ENCODE measurements at places on chromosomes 2 and 18. TPM values are rescaled to one million over a fixed set of nuclear protein-coding genes. Genes with fewer than 3 reads are reported as not detected.

RGPD3 gene
- total RNA-seq = 0.17 TPM

TBR1 gene
- total RNA-seq = not detected

CHRNG gene
- not detected for total RNA-seq

NTSR2 gene
- under 0.01 TPM for total RNA-seq

TRIM43 gene
- not detected for total RNA-seq

KCNE4 gene
- total RNA-seq = 11.0 TPM

MRPS9 gene
- 21.3 TPM for total RNA-seq

SDC1 gene
- total RNA-seq = 56.8 TPM

SLC20A1 gene
- total RNA-seq = 61.3 TPM

ALPI gene
- not detected for total RNA-seq

FZD7 gene
- total RNA-seq = 39.1 TPM

AQP12B gene
- not detected for total RNA-seq

SALL3 gene
- total RNA-seq = not detected

SERPINB4 gene
- not detected for total RNA-seq

PTPRN gene
- total RNA-seq = 3.5 TPM

MERTK gene
- 6.6 TPM for total RNA-seq

ALPG gene
- total RNA-seq = not detected

SH3BP4 gene
- 74.8 TPM for total RNA-seq

RPIA gene
- 6.4 TPM for total RNA-seq

MC4R gene
- not detected for total RNA-seq

IL1RL1 gene
- total RNA-seq = 0.50 TPM

ASB18 gene
- total RNA-seq = not detected

ASAP2 gene
- 16.4 TPM for total RNA-seq

RNF138 gene
- 24.6 TPM for total RNA-seq

NLRC4 gene
- total RNA-seq = not detected

CDCA7 gene
- total RNA-seq = 1.3 TPM

FHOD3 gene
- 3.1 TPM for total RNA-seq

KCNIP3 gene
- 1.7 TPM for total RNA-seq

Data from fibroblast of lung (primary cell).